ENCODE measurements at places on chromosomes 11 and 22.

DNA sequence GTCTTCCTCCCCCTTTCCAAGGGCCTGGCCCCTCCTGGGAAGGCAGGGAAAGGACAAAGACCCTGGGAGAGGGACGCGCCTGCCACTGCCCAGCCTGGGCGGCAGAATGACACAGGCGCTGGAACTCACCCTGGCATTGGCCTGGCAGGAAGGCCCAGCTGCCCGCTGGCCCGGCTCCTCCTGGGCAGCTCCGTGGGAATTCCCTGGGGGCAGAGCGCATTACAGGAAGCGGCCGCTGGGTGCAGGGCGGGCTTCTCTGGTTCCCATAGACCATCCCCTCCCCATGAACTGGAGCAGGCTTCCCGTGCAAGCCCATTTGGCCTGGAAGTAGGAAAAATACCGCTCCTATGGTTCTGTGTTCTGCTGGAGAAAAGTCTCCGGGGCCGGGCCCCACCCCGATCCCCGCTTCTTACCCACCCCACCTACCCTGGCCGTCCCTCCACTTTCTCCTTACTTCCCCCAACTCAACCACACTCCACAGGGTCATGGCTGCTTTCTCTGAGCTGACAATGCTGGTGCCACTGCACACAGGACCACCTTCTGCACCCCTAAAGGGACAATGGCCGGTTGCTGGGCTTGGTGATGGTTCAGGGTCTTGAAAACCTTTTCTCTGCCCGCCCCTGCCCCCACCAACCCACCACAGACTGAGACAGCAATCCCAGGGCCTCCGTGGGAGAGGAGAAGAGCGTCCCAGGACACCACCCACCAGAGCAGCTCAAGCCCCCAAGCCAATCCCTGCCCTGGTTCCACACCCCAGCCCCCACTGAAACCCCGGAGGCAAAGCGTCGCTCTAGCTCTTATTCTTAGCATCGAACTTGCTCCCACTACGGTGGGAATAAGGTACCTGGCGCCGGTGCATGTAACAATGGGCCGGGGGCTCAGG lies 58.9 kb downstream of the LINC01488 start:
- DNase-seq = no peak

- DNase-seq = no peak
Measured at GRCh38 chr11:5363679-5364078, 12.4 kb downstream of the OR51B6 start.

DNA sequence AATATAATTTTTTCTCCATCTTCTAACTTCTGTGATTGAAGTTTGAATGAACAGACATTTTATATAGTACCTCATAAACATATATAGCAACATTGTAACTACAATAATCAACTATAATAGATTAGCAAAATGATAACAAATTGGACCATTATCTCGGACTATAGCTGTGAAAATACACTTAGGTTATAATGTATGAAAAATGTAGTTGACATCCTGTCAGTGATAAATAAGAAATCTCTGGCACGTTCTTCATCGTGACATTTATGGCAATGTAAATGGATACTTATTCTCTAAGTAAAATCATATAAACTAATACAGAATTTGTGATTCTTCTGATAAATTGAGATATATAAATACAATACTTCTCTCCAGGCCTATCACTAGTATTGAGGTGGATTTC lies 333.3 kb downstream of the GUCY1A2 start:
- DNase-seq = no peak

GRCh38 chr22:32342977-32343376 lies 14.7 kb upstream of the RFPL3 start:
- no peak for DNase-seq

DNA sequence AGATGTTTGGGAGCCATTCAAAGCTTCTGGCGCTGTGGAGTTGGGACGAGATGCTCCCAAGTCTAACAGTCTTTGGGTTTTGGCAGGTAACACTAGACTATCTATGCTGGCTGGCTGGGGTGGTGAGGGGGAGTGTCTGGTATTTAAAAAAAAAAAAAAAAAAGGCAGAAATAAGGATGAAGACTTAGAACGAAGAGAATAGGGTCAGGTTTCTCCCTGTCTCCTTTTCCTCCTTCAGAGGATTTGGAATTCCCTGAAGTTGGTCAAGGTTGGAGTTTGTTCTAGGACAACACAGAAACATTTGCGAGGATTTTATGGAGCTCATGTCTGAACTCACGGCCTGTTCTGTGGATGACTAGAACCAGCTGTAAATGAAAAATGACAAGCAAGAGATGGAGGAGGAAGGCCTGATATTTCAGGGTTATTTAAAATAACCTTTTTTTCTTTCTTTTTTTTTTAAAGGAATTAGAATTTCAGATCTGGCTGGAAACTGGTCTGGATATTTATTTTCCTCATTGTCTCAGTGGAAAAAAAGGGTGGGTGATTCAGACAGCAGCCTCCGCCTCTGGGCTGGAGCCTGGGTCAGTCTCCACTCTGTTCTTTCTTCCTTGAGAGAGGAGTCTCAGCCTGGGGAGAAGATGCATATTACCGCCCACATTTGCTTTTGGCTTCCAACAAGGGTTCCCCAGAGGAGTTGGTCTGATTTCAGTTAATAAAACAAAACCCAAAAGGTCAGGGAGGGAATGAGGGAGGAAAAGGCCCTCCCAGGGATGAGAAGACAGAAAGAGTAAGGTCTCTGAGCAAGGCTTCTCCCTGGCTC lies 80.1 kb downstream of the USP35 start:
- DNase-seq = no peak

GRCh38 chr11:114400915-114401223 lies 403 bp downstream of the RBM7 start:
- no peak for DNase-seq

GRCh38 chr11:11022125-11022730 lies 164.4 kb upstream of the ZBED5 start:
- DNase-seq = no peak

- DNase-seq = no peak
Measured at GRCh38 chr11:81089242-81089641, 1644.4 kb downstream of the FAM181B start.

GRCh38 chr11:102794382-102794781 lies 3.6 kb downstream of the MMP1 start:
- no peak for DNase-seq

GRCh38 chr11:122156940-122157382 lies 40.9 kb upstream of the BLID start:
- DNase-seq = no peak

DNA sequence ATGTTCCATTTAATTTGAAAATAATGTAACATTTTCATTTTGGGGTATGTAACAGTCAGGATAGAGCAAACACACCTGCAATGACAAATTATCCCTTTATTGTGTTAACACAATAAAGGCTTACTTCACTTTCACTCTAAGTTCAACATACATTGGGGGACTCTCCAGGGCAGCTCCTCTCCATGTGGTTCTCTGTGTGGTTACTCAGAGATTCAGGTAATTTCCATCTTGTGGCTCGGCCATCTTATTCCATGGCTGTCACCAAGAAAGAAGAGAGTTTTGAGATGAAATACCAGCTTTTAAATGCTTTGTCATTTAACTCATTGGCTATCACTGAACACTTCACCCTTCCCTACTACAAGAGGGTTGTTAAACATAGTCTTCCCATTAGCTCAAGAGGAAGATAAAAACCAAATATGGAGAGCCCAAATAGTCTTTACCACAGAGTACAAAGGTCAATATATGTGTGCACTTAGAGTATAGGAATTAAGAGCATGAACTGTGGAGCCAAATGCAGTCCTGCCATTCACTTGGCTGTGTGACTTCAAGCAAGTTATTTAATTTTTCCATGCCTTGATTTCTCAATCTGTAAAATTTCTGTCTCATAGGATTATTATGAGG lies 10.6 kb upstream of the TPH1 start:
- DNase-seq = no peak

- no peak for DNase-seq
Measured at GRCh38 chr11:78066471-78066870, 2.8 kb downstream of the THRSP start.

DNA sequence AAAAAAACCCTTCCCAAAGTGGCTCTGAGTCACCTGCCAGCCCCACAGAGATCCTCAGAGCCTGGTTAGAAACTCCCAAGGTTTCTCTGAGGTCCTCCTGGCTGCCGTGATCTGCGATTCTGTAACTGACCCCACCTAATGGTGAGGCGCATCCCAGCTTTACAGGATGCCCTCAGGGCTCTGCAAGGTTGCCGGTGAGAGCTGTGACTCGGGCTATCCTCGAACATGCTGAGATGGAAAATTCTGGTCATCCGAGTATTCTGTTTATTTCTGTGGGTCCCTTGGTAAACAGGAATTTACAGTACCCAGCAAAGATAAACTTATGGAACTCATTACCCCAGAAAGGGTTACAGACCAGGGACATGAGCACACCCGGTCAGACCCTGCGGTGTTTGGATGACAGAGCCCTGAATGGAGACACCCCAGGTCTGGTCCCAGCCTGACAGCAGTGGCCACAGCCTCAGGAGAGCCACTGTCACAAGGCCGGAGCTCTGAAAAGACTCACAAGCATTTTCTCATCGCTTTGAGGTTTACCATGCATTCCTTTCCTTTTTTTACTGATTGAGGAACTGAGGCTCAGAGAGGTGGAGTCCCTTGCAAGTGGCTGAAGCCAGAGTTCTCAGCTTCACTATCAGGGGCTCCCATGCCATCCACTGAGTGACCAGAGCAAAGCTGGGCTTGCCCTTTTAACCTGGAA lies 22.2 kb downstream of the LIF start:
- no peak for DNase-seq

DNA sequence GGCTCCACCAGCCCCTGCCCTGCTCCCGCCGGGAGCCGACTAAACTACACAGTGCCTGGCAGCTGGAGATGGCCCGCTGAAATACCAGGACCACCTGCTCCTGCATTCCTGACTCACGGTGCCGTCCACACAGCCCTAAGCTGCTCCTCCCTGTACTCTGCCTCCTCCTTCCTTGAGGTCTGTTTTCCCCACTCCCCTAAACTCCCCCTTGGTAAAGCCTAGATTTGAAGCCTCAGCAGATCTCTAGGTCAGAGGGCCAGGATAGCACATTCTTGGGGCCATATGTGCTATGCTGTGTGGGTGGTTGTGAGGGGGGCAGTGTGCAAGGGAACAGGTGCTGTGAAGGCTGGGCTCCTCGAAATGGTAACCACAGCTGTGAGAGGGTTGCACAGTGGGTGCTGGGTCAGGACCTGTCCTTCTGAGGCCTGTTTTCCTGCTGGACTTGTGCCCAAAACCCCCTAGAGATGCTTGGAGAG lies 9.7 kb downstream of the LRFN4 start:
- DNase-seq = no peak

DNA sequence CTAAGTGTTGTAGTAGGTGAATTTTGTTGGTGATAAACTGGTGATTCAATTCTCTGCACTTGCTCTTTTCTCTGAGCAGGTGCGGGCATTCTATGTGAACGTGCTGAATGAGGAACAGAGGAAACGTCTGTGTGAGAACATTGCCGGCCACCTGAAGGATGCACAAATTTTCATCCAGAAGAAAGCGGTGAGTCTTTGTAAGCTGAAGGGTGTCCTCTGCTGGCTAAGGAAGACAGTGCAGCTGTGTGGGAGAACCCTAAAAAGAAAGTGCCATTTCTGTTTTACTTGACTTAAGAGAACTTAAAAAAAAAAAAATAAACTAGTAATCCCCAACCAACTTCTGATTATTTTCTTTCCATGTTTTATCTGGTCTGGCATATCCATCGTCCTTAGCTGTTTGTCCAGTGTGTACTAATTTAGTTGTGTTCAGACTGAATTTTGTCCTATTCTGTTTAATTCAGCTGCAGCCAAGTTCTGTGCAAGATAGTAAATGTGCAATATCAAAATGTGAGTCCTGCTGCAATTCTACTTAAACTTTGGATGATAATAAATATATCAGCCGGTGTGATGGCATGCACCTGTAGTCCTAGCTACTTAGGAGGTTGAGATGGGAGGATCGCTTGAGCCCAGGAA lies 29.6 kb downstream of the CAT start:
- DNase-seq = no peak

DNA sequence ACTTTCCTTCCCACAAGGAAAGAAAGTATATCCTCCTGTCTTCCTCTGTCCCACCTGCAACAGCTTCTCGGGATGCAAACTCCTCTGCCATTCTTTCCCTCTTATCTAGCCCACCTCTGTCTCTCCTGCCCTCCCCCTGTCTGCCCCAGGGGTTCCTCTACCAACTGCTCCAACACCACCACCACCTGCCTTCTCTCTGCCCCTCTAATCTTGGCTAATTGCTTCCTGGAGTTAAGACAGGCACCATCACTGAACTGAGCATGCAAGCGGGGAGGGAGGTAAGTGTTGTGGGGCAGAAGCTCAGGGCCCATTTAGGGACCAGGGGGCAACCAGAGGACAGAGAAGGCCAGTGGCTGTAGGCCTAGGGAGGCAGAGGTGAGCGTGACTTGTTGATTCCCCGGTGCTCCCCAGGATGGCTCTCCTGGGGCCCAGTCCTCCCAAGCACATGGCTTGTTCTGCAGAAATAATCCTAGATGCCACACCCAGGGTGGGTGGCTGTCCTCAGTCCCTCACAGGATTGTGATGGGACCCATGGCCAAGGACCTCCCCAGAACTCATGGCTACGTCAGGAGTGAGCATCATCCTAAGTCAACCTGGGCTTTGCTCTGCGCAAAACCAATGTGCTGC lies 111.1 kb downstream of the TP53I11 start:
- no peak for DNase-seq

- DNase-seq = no peak
Measured at GRCh38 chr11:64356498-64357411, 2.2 kb upstream of the RPS6KA4 start.

Data from stimulated activated effector memory CD8-positive, alpha-beta T cell treated with anti-CD3 and anti-CD28 coated beads, Interleukin-12 subunit alpha, Interleukin-12 subunit beta, amount 100 ng/mL, for 72 hours (primary cell).